ENCODE measurements at places on chromosomes 16 and 17.

DNA sequence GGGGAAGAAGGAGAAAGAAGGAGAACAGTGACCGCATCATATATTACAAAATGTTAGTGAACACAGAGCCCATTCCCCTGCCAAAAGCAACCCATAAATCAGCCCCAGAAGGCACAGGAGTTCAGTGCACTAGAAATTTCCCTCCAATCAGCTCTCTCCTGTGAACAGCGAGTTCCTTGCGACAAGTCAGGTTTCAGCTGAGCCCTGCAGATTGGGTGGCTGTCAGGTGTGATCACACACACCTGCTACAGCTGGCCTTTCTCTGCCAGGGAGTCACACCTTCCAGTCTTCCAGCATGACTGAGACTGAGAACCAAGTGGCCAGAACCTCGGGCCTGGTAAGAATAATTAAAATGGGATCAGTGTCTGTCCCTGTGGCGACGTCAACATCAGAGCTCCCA lies 60.2 kb downstream of the SHISA9 start:
- DNase-seq: no peak

GRCh38 chr17:18226284-18226945 lies 980 bp downstream of the LLGL1 start:
- DNase-seq: no peak

GRCh38 chr17:50029185-50029584 lies 26.7 kb upstream of the ITGA3 start:
- DNase-seq: no peak

DNA sequence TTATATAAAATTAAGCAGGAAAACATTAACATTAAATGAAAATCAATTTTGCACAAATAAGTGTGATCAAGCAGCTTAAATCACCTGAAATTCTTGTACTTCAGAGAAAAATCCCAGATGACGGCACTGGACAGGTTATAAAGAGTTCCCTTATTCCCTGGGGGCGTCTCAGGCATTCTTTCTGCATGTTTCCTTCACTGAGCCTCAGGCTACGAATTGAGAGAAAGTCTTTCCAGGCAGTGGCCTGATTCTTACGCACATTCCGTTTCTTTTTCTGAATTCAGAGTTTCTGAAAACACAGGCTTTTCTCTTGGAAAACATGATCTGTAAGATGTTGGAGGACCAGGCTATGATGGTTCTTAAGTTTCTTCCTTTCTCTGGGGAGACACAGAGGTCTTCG lies 22.1 kb upstream of the PITPNM3 start:
- DNase-seq: no peak

GRCh38 chr16:17371299-17371698 lies 99.5 kb downstream of the XYLT1 start:
- DNase-seq: no peak

DNA sequence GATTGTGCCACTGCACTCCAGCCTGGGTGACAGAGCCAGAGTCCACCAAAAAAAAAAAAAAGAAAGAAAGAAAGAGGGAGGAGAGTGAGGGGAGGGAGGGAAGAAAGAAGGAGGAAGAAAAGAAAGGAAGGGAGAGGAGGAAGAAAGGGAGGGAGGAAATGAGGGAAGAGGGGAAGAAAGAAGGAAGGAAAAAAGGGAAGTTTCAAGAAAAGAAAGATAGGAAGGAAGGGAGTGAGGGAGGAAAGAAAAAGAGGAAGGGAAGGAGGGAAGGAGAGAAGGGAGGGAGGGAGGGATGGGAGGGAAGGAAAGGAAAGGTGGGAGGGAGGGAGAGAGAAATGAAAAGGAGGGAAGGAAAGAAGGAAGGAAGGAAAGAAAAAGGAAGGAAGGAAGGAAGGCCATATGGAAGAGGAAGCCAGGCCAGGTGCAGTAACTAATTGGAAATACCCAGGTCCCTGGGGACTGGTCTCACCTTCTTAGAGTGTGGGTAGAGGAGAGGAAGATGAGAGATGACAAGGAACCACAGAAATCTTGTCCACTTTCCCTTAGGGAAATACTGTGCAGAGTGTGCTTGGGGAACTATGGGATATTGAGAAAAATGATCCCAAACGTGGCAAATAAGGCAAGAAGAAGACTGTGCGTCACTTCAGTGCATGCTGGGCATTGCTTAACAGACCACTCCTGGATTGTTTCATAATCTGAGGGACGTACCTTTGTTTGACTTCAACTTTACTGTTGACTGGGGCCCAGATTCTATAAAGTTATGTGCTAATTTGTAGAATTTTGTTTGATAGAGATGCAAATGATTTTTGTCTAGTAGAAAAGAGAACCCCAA lies 15.1 kb upstream of the CSNK2A2 start:
- no peak for DNase-seq

DNA sequence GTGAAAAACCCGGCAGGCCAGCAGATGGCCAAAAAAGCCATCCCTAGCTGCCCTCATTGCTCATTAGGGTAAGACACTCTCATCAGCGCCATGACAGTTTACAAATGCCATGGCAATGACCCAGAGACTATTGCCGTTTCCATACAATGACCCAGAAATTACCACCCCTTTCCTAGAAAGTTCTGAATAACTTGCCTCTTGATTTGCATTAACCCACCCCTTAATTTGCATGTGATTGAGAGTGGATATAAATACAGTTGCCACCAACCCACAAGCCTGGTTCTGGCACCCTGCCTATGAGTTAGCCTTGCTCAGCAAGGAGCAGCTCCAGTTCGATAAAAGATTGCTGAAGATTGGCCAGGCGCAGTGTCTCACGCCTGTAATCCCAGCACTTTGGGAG lies 16.1 kb upstream of the C16orf54 start:
- no peak for DNase-seq

- DNase-seq: no peak
Measured at GRCh38 chr17:681316-681715, 33.3 kb downstream of the VPS53 start.

DNA sequence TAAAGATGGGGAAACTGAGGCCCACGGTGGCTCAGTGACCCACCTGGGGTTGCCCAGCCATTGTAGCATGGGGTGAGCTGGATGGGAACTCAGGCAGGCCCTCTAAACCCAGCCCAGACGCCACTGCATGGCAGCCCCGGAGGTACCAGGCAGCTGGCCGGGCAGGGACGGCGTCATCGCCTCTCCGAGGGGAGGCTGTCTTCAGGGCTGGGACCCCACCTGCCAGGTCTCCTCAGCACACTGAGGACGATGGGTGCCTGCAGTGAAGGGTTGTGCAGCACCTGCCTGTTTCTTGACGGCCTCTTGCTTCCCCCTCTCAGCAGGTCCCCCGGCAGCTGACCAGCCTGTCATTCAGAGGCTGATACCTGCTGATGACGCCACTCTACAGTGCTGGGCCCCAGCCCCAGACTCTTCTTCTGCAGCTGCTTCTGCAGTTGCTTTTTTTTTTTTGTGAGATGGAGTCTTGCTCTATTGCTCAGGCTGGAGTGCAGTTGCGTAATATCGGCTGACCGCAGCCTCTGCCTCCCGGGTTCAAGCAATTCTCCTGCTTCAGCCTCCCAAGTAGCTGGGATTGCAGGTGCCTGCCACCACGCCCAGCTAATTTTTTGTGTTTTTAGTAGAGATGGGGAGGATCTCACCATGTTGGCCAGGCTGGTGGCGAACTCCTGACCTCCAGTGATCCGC lies 24.7 kb downstream of the RNF213 start:
- no peak for DNase-seq

DNA sequence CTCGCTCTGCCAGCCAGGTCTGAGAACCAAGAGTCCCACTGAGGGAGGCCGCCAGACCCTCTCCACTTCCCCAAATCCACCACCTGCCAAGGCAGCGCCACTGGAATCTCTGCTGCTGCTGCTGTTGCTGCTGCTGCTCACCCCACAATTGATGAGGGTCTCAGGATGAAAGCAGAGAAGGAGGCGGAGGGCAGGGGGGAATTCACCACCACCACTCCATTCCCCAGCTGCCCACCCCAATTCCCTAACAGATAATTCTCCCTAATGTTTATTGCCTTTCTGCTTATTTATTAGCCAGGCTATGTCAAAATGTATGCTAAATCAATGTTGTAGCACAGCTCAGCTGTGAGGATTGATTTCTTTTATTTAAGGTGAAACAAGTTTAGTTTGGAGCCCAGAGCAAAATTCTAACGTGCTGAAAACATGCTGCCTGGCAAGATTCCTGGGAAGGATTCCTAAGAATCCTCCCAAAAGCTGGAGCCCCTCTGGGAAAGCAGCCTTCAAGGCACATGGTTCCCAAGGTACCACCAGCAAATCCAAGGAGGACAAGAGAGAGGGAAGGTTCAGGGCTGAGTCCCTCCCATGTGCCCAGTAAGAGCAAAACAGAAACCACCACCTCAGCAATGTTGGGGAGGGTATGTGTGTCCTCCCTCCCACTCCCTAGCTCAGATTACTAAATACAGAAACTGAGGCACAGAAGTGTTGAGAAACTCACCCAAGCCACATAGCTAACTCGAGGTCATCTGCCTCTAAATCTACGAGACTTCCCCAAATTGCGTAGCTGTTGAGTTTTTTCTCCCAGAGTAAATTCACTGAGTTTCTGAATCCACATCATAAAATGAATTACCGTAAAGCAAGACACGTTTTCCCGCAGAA lies 12.2 kb upstream of the CDH5 start:
- DNase-seq: no peak

- DNase-seq: no peak
Measured at GRCh38 chr16:9497750-9498149, 406.3 kb downstream of the HAPSTR1 start.

GRCh38 chr17:55245986-55246385 lies 18.8 kb upstream of the HLF start:
- no peak for DNase-seq

DNA sequence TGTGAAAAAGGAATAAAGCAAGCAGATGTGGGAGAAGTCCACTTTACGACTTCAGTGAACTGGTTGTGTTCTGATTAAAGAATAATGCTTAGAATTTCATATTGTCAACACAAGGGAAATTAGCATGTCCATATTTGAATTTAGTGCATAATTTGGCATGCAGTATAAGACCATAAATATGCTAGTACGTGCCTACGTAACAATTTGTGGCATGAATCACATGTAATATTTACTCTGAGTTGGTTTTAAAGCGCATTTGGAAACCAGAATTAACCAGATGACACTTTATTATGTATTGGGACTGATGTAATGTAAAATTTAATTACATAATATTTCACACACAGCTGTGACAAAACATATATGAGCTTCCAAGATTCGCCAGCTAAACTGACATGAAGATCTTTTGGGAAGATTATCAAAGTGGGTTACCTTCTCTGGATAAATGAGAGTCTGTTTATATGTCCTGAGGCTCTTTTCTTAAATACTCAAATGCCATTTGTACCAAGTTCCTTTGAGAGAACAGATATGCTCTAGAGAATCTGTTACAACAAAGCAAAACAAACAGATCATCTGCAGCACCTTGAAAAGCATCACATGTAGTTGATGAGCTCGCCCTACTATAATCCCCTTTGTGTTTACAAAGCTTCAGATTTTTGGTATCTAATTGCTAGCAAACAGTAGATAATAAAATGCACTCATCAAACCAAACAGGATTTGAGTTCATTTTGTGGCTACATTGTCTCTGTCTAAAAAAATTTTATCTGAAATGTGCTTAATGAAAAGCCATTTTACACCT lies 1468.6 kb downstream of the CDH11 start:
- DNase-seq: no peak

DNA sequence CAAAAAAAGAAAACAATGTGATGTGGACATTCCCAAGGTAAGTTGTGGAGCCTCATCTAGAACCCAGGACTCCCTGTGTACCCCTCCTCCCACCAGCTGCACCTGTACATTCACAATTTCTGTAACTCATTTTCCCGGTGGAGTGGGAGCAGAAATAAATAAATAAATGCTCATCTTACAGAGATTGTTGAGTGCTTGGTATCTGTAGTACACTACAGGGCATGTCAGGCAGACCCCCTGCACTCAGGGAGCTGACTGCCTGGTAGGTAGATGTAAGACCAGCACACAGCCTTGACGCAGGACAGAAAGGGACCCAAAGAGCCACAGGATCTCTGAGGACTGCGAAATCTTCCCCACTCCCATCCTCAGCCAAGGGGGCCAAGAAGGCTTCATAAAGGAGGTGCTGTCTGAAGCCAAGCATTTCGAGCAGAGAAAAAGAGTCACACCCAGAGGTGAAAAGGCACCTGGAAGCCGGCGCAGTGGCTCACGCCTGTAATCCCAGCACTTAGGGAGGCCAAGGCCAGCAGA lies 6.5 kb downstream of the EIF1 start:
- DNase-seq: no peak

DNA sequence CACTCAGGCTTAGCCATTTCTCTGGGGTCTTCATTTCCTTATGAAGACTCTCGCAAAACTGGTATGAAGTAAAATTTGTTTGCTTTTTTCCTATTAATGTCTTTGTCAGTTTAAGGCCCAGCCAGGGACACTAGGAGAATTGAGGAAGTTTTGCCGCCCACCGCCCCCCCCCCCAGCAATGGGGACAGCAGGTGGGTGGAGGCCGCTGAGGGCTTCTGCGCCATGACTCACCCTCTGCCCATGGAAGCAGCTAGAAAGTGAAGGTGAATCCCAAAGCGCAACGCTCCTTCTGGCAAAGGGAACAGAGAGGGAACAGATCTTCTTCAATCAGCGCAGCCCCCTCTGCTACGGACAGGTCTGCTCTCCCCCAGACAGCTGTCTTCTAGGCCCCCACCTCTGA lies 49.7 kb downstream of the MARF1 start:
- no peak for DNase-seq

Data from CD8-positive, alpha-beta memory T cell (primary cell).